ENCODE measurements at places on chromosomes 16 and 17.

GRCh38 chr16:67881621-67882161, 3.0 kb upstream of the NRN1L start:
- DNase-seq = no peak

DNA sequence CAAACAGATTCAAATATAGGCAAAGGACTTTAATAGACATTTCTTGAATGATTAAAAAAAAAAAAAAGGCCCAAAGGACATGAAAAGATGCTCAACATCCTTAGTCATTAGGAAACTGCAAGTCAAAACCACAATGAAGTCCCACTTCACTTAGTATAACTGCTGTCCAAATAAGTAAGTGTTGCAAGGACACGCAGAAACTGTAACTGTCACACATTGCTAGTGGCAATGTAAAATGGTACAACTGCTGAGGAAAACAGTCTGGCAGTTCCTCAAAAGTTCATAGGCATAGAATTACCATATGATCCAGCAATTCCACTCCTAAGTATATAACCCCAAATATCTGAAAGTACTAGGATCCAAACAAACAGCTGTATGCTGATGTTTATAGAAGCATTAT, 112.7 kb downstream of the BRIP1 start:
- DNase-seq = no peak

DNA sequence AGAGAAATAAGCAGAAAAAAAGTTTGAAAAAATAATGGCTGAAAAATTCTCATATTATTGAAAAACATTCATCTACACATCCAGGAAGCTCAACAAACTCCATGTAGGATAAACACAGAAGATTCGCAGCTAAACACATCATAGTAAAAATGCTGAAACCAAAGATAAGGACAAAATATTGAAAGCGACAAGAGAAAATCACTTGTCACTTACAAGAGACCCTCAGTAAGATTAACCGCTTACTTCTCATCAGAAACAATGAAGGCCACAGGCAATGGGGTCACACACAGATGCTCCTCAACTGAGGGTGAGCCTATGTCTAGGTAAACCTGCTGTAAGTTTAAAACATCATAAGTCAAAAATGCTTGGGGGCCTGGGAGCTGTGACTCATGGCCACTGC, 38.1 kb upstream of the METRNL start:
- peak; percentile 35 for DNase-seq

DNA sequence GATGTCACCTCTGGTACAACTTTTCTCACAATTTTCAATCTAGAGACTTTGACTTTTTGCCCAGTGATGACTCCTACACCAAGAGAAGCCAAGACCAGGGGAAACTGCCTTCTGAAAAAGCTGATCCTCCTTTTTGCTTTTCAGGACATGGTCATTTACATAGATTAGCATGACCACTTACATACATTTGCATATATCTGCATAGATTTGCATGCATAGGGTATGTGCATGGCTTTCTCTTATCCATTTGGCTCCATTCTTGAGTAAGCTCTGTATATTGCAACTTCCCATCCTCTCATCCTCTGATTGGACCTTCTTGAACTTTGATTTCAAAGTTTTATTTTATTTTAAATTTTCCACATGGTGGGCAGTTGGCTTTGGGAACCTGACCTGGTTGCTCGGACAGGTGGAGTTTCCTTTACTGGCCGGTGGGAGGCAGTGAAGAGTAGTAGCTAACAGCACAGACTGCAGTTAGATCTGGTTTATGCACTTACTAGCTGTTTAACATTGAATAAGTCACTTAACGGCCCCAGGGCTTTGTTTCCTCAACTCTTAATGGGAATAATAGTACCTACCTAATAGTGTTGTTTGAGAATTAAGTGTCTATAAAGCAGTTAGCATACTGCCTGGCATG, 92.9 kb downstream of the GPR139 start:
- DNase-seq = peak; percentile 7

DNA sequence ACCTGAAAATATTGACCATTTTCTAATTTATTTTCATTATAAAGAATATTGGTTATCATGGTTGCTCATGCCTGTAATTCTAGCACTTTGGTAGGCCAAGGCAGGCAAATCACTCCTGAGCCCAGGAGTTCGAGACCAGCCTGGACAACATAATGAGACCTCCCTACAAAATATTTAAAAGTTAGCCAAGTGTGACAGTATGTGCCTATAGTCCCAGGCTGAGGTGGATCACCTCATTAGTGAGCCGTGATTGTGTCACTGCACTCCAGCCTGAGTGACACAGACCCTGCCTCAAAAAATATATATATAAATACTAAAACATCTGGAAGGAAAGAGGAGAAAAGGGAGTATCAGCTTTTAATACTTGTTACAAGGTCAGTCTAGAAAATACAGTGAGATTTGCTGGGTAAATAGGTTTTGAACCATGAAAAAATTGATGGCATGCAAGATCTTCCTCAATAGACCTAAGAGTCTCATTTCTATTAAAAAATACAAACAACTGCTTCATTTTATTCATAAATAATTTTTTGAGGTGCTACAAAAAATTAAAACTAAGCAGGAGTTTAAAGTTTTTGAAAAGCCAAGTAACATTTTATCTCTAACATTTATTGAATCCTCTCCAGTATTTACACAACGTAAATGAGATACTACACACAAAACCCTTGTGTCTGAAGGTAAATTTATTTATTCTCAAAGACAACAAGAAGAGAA, 47.7 kb downstream of the TUBD1 start:
- peak; percentile 26 for DNase-seq

GRCh38 chr17:38917259-38917658, 8.2 kb upstream of the LASP1NB start:
- no peak for DNase-seq

DNA sequence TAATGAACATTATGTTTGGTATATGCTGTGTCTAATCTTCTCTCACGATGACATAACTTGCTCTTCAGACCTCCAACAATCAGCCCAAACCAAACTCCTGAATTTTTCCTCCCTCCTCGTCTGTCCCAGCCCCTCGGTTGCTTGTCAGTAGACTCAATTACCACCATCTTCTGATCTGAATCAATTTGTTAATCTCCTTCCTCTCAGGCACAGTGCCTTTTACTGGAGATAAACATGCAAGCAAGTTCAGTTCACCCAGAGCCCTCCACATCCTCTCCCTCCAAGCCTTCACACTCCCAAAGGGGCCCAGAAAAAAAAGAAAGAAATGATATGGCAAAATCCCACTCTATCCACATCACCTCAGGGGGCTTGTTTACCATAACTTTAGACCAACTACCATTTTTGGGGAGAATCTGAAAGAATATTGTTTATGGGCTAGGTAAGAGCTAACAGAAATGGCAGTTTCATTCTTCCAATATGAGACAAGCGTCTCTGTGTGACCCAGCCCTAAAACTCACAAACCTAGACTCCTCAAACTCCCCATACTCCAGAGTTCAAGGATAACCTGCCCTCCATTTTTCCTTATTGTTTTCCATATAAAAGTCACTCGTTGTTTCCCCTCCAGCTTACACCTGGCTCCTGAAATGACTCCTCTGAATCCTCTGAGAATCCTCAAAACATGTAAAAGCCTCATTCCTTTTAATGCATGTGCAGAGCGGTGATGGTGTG, 1.5 kb downstream of the TEX2 start:
- no peak for DNase-seq

- no peak for DNase-seq
These were observed 17.7 kb downstream of the TNS4 start for GRCh38 chr17:40483679-40484078.

DNA sequence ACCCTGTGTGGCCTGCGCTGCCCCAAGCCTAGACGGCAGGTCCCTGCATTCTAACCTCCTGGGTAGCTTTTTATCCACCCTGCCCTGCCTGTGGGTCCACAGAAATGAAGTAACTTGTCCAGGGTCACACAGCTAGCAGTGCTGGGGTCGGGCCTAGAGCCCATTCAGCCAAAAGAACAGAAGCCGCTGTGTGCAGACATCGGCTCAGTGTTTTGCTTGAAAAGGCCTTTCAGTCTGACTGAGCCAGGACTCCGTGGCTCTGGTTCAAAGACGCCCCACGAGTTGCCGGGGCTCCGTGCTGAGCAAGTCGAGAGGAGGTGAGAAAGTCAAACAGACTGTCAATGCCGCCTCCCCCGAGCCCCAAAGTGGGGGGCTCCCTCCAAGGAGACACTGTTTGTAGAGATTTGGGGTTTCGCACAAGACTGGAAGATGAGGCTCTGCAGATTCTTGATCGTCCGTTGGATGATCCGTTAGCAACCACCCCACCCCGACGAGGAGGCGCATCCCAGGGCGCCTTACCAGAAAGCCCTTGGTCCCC, 226.2 kb downstream of the NTN1 start:
- no peak for DNase-seq

DNA sequence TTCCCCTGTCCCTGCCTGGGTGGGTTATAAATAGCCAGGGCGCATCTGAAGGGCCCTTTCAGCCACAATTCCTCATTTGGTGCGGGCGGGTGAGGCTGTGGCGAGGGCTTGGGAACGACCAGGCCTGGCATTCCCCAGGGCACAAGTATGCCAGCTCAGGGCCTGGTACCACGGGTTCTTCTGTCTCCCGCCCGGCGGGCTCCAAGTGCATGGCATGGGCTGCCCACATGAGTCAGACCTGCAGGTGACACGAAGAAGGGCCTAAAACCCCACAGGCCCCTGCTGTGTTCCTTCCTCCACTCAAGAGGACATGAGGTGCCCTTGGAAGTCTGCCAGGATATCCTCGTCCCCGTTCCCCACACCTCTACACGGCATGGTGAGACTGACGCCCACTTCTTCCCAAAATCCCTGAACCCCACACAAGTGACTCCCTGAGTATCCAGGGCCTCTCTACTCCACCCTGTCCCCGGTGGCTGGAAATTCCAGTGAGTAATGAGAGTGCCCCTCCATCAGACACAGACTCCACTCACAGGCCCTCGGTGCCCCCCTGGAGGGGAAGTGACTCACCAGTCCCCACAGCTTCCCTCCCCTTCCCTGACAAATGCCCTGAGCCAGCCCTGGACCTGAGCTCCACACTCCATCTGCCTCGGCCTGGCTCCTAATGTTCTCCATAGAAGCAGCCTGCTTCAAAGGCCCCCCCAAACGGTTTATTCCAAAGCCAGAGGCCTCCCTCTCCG, 68.8 kb downstream of the ABR start:
- DNase-seq = peak; percentile 98

Data from HT1080 (cell line).